ENCODE measurements at places on chromosomes 7 and 10. TPM values are rescaled to one million over a fixed set of nuclear protein-coding genes. Genes with fewer than 3 reads are reported as not detected.

- no peaks in the 10 kb centered on the region for H3K27me3 ChIP-seq
- no peaks in the 10 kb centered on the region for H3K36me3 ChIP-seq
- no peaks in the 10 kb centered on the region for H3K4me1 ChIP-seq
Observed at GRCh38 chr7:3432911-3433310, 131.9 kb downstream of the SDK1 start.

- peaks cover 30% of the 10 kb centered on the region for H3K27me3 ChIP-seq
- DNase-seq: no peak
- H3K27ac ChIP-seq: no peak overlapping the region
- peaks cover 1% of the 10 kb centered on the region for H3K36me3 ChIP-seq
Observed at GRCh38 chr7:12567015-12567414, 3.5 kb upstream of the SCIN start.

GRCh38 chr7:154463794-154464193 lies 411.6 kb downstream of the DPP6 start:
- H3K4me1 ChIP-seq: no peaks in the 10 kb centered on the region
- H3K36me3 ChIP-seq: no peaks in the 10 kb centered on the region
- H3K4me3 ChIP-seq: no peak overlapping the region
- DNase-seq: no peak

DNA sequence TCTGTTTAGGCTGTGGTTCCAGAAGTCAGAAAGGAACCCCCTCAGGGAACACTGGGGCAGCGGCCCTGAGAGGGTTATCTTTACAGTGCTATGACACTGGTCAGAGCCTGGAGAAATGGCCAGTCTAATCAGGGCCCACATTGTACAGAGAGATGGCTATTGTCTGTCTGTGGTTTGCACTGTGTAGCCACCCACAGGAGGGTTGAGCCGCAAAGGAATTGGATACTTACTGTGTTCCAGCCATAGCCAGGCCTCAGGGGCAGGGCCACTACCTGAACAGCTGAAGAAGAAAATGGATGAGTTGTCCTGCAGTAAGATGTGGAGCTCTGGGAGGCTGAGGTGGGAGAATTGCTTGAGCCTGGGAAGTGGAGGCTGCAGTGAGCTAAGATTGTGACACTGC lies 47.5 kb upstream of the PODXL start:
- H3K36me3 ChIP-seq: no peaks in the 10 kb centered on the region
- H3K4me3 ChIP-seq: no peak overlapping the region
- H3K27me3 ChIP-seq: peaks cover 20% of the 10 kb centered on the region
- DNase-seq: no peak
- no peak overlapping the region for H3K27ac ChIP-seq

GRCh38 chr7:40799-41750 lies 151.3 kb upstream of the FAM20C start:
- H3K36me3 ChIP-seq: no peaks in the 10 kb centered on the region
- H3K4me3 ChIP-seq: no peak overlapping the region
- no peaks in the 10 kb centered on the region for H3K27me3 ChIP-seq

- peaks cover 7% of the 10 kb centered on the region for H3K27me3 ChIP-seq
- H3K36me3 ChIP-seq: peaks cover 3% of the 10 kb centered on the region
- H3K4me3 ChIP-seq: peak overlapping the region; percentile 44
- peaks cover 44% of the 10 kb centered on the region for H3K4me1 ChIP-seq
- DNase-seq: peak; percentile 76
Observed at GRCh38 chr7:116145245-116145852, 65.0 kb upstream of the TES start.

- H3K4me3 ChIP-seq: peak overlapping the region; percentile 42
- no peak for DNase-seq
- peaks cover 5% of the 10 kb centered on the region for H3K4me1 ChIP-seq
- H3K27ac ChIP-seq: peak overlapping the region; percentile 30
- no peaks in the 10 kb centered on the region for H3K36me3 ChIP-seq
- peaks cover 28% of the 10 kb centered on the region for H3K27me3 ChIP-seq
Observed at GRCh38 chr7:157585113-157585861, 248.5 kb downstream of the DNAJB6 start.

GRCh38 chr7:46145412-46145811 lies 224.3 kb upstream of the IGFBP3 start:
- no peaks in the 10 kb centered on the region for H3K4me1 ChIP-seq
- H3K36me3 ChIP-seq: no peaks in the 10 kb centered on the region
- no peak for DNase-seq

DNA sequence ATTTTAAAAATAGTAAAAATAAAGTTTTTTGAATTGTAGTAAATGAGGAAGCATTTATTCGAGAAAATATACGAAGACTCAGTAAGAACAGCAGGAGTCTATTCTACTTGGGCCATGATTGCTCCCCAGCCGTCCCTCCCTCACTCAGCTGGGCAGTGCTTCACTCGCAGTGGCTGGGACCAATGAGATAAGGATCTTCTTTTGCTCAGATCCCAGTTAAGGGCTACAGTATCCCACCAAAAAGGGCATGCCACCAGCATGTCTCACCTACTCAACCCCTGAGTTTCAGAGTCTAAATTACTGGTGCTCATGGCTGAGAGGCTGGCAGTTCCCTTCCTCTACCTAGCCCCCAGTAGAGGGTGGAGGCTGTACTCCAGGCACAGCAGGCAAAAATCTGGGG lies 455.7 kb upstream of the PFKP start:
- H3K27me3 ChIP-seq: no peaks in the 10 kb centered on the region
- H3K4me3 ChIP-seq: no peak overlapping the region
- no peaks in the 10 kb centered on the region for H3K4me1 ChIP-seq
- no peak overlapping the region for H3K27ac ChIP-seq

- peak overlapping the region; percentile 40 for H3K4me3 ChIP-seq
- H3K4me1 ChIP-seq: peaks cover 50% of the 10 kb centered on the region
- H3K27me3 ChIP-seq: peaks cover 6% of the 10 kb centered on the region
- H3K36me3 ChIP-seq: peaks cover 2% of the 10 kb centered on the region
Observed at GRCh38 chr7:128450409-128450808, 5.3 kb upstream of the HILPDA start.

- DNase-seq: no peak
- H3K27ac ChIP-seq: no peak overlapping the region
- H3K4me1 ChIP-seq: no peaks in the 10 kb centered on the region
Observed at GRCh38 chr10:97923057-97923456, 73.4 kb downstream of the GOLGA7B start.

- H3K4me3 ChIP-seq: no peak overlapping the region
- H3K27me3 ChIP-seq: no peaks in the 10 kb centered on the region
- no peak for DNase-seq
- no peak overlapping the region for H3K27ac ChIP-seq
Observed at GRCh38 chr10:104816501-104816900, 175.4 kb downstream of the SORCS3 start.

- H3K4me1 ChIP-seq: no peaks in the 10 kb centered on the region
- no peak for DNase-seq
- H3K27me3 ChIP-seq: peaks cover 26% of the 10 kb centered on the region
- H3K36me3 ChIP-seq: no peaks in the 10 kb centered on the region
- H3K27ac ChIP-seq: no peak overlapping the region
- no peak overlapping the region for H3K4me3 ChIP-seq
Observed at GRCh38 chr10:86357676-86358075, 8.9 kb downstream of the GRID1 start.

DNA sequence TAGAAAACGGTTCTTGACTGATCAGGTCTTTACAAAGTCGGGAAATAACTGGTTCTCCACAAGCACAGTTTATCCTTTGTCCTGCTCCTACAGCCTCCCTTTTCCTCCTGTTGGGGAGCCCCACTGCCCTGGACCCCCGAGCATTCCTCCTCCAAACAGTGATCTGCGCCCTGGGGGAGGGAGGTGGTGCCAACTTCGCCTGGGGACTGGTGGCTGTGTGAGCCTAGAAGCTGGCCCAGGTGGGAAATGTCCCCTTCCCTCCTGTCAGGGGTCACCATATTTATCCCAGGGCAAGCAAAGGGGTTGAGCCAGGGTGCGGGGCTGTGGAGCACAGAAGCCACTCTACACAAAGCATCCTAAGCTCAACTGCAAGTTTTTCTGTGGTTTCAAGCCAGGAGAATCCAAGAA lies 5.2 kb downstream of the HMX3 start:
- H3K36me3 ChIP-seq: peaks cover 6% of the 10 kb centered on the region
- peaks cover 14% of the 10 kb centered on the region for H3K4me1 ChIP-seq
- no peak overlapping the region for H3K4me3 ChIP-seq
- peaks cover 84% of the 10 kb centered on the region for H3K27me3 ChIP-seq
- H3K27ac ChIP-seq: no peak overlapping the region

DNA sequence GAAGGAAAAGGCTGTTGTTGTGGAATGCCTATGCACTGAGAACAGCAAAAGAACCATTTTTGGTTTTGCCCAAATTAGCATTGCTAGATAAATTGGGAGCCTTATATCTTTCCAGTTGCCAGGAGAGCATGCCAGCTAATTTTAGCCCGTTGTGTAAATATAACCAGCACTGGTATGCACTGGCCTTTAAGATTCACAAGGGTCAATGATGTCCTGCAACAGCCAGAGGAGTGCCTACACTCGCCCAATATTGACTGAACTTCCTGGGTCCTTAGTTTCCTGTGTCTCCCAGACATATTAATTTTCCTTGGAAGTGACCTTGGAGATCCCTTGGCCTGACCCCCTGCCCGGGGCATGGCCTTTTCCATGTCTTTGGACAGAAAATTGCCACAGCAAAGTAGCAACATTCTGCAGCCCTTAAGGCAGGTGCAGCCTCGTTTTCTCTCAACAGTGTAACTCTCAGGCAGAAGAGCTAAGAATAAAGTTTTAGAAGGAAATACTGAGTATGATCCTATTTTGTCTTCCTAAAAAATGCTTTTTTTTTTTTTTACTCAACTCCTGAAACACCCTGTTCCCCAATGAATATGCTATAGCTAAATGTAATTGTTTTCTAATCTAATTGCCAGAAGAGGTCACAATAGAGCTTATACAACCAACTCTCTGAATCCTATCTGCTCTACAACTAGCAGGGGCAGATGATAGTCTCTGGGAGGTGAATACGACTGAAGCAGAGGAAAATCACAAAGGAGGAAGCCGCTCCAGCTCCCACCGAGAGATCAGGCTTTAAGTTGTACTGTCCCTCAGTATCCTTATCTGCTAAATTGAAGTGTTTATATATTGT lies 131.9 kb upstream of the PCGF5 start:
- no peaks in the 10 kb centered on the region for H3K36me3 ChIP-seq
- H3K4me1 ChIP-seq: no peaks in the 10 kb centered on the region
- H3K4me3 ChIP-seq: no peak overlapping the region
- no peak for DNase-seq

- no peaks in the 10 kb centered on the region for H3K27me3 ChIP-seq
- no peaks in the 10 kb centered on the region for H3K36me3 ChIP-seq
- no peak overlapping the region for H3K4me3 ChIP-seq
Observed at GRCh38 chr10:116109881-116110280, 163.1 kb downstream of the GFRA1 start.

- H3K27me3 ChIP-seq: no peaks in the 10 kb centered on the region
- no peaks in the 10 kb centered on the region for H3K36me3 ChIP-seq
- no peaks in the 10 kb centered on the region for H3K4me1 ChIP-seq
- no peak overlapping the region for H3K4me3 ChIP-seq
- DNase-seq: no peak
Observed at GRCh38 chr10:64733980-64734379, 1212.8 kb downstream of the REEP3 start.

DNA sequence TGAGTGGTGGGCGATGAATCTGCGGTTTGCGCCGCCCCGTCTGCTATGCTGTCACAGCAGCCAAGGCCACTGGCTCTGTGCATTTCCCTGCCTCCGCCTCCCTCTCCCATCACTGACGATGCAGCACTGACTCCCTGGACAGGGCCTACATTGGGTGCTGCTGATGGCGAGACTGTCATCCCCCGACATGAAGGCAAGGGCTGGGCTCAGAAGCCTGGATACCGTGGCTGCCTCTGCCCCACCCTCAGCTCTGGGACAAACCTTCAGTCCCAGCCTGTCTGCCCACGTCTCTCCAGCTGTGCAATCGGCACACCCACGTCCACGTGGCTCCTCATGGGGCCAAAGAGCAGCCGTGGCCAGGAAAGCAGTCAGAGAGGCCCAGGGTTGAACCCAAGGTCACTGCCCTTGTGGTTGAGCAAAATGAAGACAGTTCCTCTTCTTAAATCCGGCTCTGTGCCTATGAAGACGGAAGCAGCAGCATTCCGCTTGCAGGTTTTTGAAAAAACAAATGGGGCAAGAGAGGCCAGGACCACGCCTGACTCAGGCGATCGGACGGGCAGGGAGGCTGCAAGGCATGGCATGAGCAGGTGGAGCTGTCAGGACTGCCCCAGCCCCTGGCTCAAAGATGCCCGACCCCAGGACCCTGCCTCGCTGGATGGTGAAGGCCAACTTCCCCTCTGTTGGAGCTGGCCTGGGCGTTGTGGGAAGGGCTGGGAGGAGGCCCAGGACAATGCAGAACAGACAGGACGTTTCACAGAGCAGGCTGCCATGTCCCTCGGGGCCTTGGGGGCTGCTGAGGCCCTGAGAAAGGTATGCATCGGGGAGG lies 517.5 kb downstream of the DNAJB6 start:
- no peaks in the 10 kb centered on the region for H3K36me3 ChIP-seq
- H3K27ac ChIP-seq: no peak overlapping the region
- peaks cover 10% of the 10 kb centered on the region for H3K4me1 ChIP-seq
- no peaks in the 10 kb centered on the region for H3K27me3 ChIP-seq

DNA sequence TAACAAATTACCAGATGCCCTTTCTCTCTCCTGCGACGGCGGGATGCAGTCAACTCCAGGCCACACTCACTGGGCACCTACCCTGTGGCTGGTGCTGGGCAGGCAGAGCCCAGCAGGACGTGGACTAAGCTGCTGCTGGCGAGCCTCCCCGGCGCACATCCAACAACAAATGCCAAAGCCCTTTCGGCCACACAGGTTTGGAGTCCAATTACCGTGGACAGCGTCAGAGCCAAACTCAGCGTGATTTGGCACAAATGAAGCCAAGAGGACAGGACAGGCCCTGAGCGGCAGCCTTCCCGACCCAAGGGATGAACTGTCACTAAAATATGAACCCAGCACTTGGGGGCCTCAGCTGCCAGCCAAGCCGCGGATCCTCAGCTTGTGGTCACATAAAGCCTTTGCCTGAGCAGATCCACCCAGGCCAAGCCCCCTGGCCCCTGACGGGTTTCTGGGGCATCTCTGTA lies 28.4 kb downstream of the DAGLB start:
- no peaks in the 10 kb centered on the region for H3K27me3 ChIP-seq
- H3K27ac ChIP-seq: no peak overlapping the region
- H3K4me1 ChIP-seq: peaks cover 2% of the 10 kb centered on the region
- no peak overlapping the region for H3K4me3 ChIP-seq

GRCh38 chr10:117442944-117443685 lies 67.9 kb upstream of the PDZD8 start:
- no peaks in the 10 kb centered on the region for H3K36me3 ChIP-seq
- no peak overlapping the region for H3K4me3 ChIP-seq
- H3K27ac ChIP-seq: no peak overlapping the region
- H3K27me3 ChIP-seq: no peaks in the 10 kb centered on the region
- peaks cover 3% of the 10 kb centered on the region for H3K4me1 ChIP-seq
- DNase-seq: peak; percentile 80

Gene CLCN1
- total RNA-seq: not detected

Gene OR6V1
- not detected for total RNA-seq

Gene LIPK
- total RNA-seq: not detected

Gene C7orf33
- not detected for total RNA-seq

Gene EBF3
- total RNA-seq: not detected

Gene CABCOCO1
- not detected for total RNA-seq

Gene TDRD1
- 0.16 TPM for total RNA-seq

Gene PNLIPRP1
- total RNA-seq: not detected

Gene GNAT3
- not detected for total RNA-seq

Gene ANKRD7
- not detected for total RNA-seq

Gene MACROH2A2
- total RNA-seq: 4.5 TPM

Gene SGCE
- total RNA-seq: 0.38 TPM

Gene SAMD9L
- 15.8 TPM for total RNA-seq
